ENCODE measurements at places on chromosomes 12 and 14.

- DNase-seq, result no peak
Observed at GRCh38 chr12:66584673-66585072, 94.2 kb downstream of the GRIP1 start.

GRCh38 chr12:63403256-63403655 is 252.3 kb upstream of the AVPR1A start:
- DNase-seq, result no peak

GRCh38 chr14:61749867-61750266 is 12.4 kb upstream of the SNAPC1 start:
- no peak for DNase-seq

GRCh38 chr14:48096897-48097296 is 421.5 kb upstream of the MDGA2 start:
- DNase-seq, result no peak

DNA sequence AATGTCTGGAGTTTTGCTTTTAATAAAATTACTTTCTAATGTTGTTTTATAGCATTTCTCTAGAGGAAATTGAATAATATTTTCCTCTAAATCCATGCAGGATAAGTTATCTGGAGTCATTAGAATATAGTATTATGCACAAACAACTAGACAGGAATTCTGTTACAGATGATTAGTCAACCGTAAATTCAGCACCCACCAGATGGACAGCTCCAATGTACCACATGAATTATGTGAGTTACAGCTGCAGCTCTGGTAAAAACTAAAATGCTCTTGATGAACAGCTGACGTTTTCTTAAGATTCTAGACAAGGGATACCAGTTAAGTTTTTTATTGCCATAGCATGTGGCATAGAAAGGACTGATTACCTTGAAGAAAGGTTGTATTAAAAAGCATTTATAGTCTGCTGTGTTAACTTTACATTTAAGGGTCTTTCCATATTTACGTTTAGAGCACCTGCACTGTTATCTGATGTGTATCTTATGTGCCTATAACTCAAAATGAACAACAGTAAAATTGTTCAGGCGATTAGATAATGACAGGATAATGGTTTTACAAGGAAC is 321.4 kb upstream of the LRFN5 start:
- no peak for DNase-seq

- DNase-seq, result no peak
Observed at GRCh38 chr14:51527073-51527472, 124.6 kb upstream of the FRMD6 start.

- no peak for DNase-seq
Observed at GRCh38 chr14:93693914-93694313, 94.4 kb downstream of the PRIMA1 start.

GRCh38 chr14:104940526-104941150 is 16.0 kb downstream of the PLD4 start:
- DNase-seq, result no peak

GRCh38 chr12:42084522-42084921 is 60.2 kb downstream of the GXYLT1 start:
- DNase-seq, result no peak

DNA sequence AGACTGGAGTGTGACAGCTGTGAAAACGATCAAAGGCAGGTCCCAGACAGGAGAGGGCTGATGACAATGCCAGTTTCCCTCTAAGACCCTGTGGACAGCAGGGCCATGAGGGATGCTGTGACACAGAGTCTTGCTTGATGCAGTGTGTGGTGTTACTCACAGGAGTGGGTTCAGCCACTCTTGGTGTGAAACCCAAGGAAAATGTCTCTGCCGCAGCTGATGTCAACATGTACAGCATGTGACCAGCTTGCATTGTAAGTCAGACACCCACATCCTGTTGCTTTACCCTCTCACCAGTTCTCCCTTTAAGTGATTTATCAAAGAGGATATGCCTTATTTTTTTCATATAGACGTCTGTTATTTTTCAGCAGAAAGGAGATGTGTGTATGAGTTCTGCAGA is 268.6 kb downstream of the BTG1 start:
- peak; percentile 82 for DNase-seq

- DNase-seq, result peak; percentile 6
Observed at GRCh38 chr12:11822081-11822834, 172.8 kb downstream of the ETV6 start.
